ENCODE measurements at places on chromosomes 3 and 15.

GRCh38 chr15:52559575-52559974 lies 9.3 kb downstream of the ARPP19 start:
- no peak for DNase-seq

- no peak for DNase-seq
Observed at GRCh38 chr3:168984872-168985271, 678.6 kb downstream of the MECOM start.

DNA sequence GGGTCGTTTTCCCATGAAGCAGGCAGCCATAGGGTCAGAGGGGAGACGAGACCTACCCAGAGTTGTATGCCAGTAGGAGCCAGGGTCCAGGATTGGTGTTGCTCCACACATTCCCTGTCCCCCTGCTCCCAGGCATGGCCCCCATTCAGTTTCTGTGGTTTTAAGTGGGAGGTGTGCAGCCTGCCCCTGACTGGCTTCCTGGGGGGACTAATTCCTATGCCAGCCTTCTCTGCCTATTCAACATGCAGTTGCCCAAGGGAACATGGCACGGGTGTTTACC lies 126.3 kb downstream of the EEFSEC start:
- no peak for DNase-seq

DNA sequence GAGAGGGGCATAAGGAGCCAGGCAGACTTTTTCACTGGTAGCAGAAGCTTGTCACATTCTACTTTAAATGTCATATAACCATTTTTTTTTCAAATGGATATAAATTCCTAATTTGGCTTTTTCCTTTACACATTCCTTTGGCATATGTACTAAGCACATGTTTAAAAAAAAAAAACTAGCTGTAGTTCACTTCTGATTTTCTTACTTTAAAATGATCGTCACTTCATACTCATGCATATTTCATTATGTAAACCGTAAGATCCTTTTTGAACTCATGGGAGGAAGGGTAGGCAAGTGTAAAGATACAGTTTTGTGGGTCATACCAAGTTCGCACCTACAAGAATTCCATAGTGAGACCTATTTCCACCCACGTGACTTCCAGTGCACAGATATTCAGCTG lies 45.1 kb upstream of the BFSP2 start:
- no peak for DNase-seq

GRCh38 chr3:194617827-194618226 lies 15.4 kb downstream of the TMEM44 start:
- no peak for DNase-seq

DNA sequence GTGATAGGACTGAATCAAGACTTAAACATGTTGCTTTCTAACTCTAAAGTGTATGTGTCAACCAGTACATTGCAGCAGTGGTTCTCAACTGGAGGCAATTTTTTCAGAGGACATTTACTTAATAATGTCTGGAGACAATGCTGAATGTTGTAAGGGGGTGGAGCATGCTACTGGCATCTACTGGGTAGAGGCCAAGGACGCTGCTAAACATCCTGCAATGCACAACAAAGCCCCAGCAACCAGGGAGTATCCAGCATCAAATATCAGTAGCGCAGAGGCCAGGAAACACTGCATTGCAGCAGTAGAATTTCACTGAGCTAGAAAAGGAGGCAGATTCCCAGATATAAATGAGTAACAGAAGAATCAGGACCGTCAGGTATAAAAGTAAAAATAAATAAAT lies 79.8 kb upstream of the GRM7 start:
- DNase-seq, result no peak

GRCh38 chr15:88747631-88748030 lies 55.6 kb upstream of the ACAN start:
- DNase-seq, result no peak

DNA sequence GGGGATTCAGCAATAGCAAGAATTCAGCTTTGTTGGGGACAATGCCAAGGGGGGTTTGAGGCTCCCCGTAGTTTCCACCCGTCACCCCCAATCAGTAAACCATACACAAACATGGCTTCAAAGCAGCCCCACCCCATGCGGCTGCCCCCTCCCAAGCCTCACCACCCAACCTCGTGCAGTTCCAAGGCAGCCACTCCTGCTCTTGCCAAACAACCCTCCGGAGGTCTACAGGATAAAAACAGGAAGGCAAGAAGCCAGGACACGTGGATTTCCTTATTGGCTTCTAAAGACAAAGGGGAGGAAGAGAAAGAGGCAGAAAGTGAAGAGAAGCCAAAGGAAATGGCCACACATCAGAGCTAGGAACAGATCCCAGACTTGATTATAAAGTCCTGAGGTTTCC lies 121.1 kb downstream of the SHQ1 start:
- DNase-seq, result no peak

DNA sequence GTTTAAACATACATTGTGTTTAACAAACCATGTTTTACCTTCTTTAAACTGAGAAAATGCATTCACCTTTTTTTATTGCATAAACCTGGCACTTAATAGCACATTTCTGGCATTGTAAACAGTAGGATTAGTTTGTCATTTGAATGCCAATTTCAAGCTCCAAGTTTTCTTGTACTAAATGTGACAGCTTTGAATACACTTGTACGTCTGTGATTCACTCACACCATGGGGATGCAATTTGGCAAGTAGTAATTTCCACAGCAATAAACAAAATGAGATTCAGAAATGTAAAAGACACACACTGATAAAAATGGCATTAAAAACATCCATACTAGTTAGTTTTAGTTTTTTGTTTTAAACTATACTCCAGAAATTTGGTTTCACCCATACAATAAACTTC lies 598.9 kb downstream of the SI start:
- no peak for DNase-seq

- DNase-seq, result no peak
Observed at GRCh38 chr3:3586843-3587646, 212.2 kb upstream of the LRRN1 start.

DNA sequence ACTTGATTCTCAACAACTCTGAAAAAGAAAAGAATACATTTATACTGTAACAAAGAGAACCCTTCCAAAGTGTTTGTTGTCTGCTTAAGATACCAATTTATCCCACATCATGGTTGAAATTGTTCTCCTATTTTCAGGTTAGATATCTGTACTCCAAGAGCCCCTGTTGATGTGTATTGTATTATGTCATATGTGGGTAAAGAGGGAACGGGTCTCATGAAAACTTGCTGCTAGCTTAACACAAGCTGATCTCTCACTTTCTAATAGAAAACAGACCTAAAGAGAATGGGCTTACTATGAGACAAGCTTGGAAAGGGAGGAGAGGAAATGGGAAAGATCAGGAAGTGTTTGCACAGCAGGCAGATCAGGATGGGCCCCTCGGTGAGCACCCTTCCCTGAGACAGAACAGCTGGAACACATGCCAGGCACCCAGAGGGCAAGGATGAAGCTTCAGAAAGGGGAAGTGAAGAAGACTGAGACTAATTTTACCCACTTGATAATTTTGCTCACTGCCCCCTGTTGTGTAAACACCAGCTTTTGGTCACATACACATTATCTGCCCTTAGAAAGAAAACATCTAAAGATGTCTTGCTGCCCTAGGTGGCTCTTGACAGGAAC lies 747.9 kb upstream of the CCDC54 start:
- no peak for DNase-seq

DNA sequence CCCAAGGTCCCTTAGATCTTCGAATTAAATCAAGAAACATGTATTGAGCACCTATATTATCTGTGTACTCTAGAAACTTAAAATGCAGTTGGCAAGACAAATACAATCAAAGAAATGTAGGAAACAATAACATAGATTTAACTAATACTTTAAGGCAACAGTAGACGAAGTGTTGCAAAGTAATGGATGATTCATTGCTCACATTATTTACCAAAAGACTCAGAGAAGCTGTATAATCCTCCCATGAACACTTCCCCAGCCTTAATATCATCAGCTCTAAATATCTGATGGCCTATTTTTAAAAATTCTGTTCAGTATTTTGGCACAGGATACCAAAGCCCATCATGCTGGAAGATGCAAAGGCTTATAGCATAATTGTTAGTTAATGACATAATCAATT lies 272.1 kb upstream of the TTC14 start:
- no peak for DNase-seq

- no peak for DNase-seq
Observed at GRCh38 chr3:156976933-156977332, 150.8 kb downstream of the LEKR1 start.

DNA sequence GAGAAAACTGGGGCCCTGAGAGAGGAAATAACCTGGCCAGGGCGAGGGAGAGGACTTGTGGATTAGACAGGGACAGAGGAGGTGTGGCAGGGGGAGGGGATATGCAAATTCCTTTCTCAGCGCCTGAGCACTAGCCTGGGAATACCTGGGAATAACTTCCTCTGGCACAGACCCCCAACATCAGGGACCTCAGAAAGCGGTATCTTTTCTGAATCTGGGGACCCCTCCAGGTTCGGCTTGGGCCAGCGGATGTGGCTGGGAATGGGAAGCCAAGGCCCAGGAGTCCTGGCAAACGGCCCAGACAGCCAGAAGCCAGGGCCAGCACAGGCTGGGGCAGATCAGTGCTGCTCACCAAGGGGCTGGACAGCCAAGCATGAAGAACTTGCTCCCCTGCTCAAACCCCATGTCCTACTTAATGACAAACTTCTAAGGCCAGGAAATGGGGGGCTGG lies 9.2 kb upstream of the ACSBG1 start:
- DNase-seq, result no peak

- DNase-seq, result no peak
Observed at GRCh38 chr3:62529230-62529629, 155.9 kb upstream of the FEZF2 start.

- peak; percentile 49 for DNase-seq
Observed at GRCh38 chr3:58034738-58035523, 26.7 kb downstream of the FLNB start.

GRCh38 chr15:89556413-89557262 lies 18.6 kb upstream of the TICRR start:
- DNase-seq, result no peak

DNA sequence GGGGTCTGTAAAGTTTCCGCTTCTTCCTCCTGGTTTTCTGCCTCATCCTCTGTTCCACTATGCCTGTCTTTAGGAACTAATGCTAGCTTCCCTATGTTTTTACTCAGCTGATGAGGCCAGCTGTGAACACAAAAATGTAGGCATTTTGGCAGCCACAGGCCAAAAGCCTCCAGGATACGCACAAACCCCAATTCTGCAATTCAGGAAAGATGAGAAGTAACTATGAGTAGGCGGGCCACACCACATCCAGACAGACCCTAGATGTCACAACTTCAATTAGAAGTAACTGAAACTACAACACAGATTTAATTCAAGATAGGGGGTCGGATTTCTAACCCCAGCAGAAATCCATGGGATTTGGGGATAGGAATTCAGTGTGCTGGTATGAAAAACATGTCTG lies 11.9 kb downstream of the CA12 start:
- DNase-seq, result no peak

- DNase-seq, result no peak
Observed at GRCh38 chr15:46496491-46497115, 861.8 kb downstream of the SQOR start.

DNA sequence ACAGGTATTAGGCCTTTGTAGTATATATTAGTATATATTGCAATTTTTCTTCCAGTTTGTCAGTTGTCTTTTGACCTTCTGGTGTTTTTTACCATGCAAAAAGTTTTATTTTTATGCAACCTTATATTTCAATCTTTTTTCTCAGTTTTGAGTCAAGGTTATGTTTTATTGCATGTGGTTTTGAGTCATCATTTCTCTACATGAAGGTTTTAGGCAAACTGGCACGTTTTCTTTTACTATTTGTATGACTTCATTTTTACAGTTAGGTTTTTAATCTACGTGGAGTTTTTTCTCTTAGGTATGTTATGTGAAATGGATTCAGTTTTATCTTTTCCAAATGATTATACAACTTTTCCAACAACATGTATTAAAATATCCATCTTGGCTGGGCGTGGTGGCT lies 36.8 kb upstream of the TCAIM start:
- DNase-seq, result no peak

- DNase-seq, result no peak
Observed at GRCh38 chr3:10837849-10838248, 21.8 kb downstream of the SLC6A11 start.

GRCh38 chr3:73433079-73433478 lies 191.7 kb downstream of the PDZRN3 start:
- DNase-seq, result no peak

- no peak for DNase-seq
Observed at GRCh38 chr15:95170561-95171380, 939.4 kb downstream of the MCTP2 start.

GRCh38 chr15:75455982-75456531 lies 4.6 kb upstream of the SIN3A start:
- peak; percentile 52 for DNase-seq

DNA sequence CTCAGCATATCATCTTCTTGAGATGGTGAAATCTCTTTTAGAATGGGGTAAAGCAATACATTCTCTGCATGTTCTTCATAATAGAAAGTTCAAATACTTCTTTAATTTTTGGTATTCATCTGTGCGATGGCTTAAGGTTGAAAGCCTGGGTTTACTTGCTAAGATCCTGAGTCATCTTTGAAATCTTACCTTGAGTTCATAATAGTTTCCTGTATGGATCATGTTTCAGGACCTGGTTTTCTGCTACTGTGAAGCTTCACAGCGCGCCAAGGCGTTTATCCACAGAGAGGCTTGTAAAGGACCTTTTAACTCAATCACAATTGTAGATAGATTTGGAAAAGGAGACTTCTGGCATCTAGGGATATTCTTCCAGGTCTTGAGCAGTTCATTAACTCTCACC lies 39.0 kb downstream of the MED12L start:
- no peak for DNase-seq

GRCh38 chr3:10506696-10507095 lies 1.3 kb upstream of the ATP2B2 start:
- no peak for DNase-seq

GRCh38 chr15:31957581-31957980 lies 72.7 kb upstream of the CHRNA7 start:
- no peak for DNase-seq

- no peak for DNase-seq
Observed at GRCh38 chr3:52546111-52546901, 9.9 kb downstream of the UQCC5 start.

GRCh38 chr3:10798600-10799367 lies 17.2 kb upstream of the SLC6A11 start:
- no peak for DNase-seq

GRCh38 chr3:10374311-10374710 lies 53.4 kb upstream of the SEC13 start:
- DNase-seq, result no peak

DNA sequence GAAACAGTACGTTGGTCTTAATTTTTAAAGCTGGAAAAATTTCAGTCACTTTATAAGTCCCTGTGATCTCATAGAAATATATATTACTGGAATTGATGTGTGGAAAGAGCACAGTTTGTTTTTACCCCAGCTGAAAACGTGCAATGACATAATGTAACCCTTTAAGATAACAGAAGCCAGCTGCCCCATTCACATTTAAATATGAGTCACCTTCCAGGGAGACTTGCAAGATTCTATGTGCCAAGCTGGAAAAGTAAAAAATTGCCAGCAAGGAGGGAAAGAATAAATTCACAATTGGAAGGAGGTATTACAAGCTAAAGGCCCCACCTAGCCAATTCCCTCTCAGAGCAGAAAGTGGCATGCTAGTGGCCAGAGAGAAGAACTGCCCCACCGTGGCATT lies 50.2 kb downstream of the SAMMSON start:
- no peak for DNase-seq

- DNase-seq, result no peak
Observed at GRCh38 chr3:186842426-186843038, at the start of gene ADIPOQ. Gene ADIPOQ (plus strand): TSS chr3:186842710. CDS start chr3:186853059, 10,349 bp downstream.

Data from stimulated activated naive B cell treated with anti-CD40 and anti-IgM and Interleukin-4, amounts not matched to agents 10 μg/mL and 1 μg/mL and 100 μg/mL, for 72 hours (primary cell).